A549 treated with ZK216348 at 1 μM for 4 hours (cell line): ENCODE measurements at places on chromosomes 13 and 19. TPM values are rescaled to one million over a fixed set of nuclear protein-coding genes. Genes with fewer than 3 reads are reported as not detected.

The LIG1 gene
- 59.3 to 68.2 TPM (median 61.8 TPM) in 5 replicates for total RNA-seq

The ETV2 gene
- total RNA-seq: 1.1 to 3.1 TPM (median 2.7 TPM) in 5 replicates

The WDR83 gene
- 8.8 to 11.9 TPM (median 11.3 TPM) in 5 replicates for total RNA-seq

The KLK14 gene
- total RNA-seq: 0.20 to 0.68 TPM (median 0.28 TPM) in 5 replicates

The ZNF222 gene
- total RNA-seq: 3.0 to 4.6 TPM (median 4.2 TPM) in 5 replicates

The NPAS1 gene
- total RNA-seq: 3.4 to 8.0 TPM (median 5.8 TPM) in 5 replicates
